ENCODE measurements at places on chromosomes 7 and 10.

- DNase-seq, result no peak
These were observed 64.8 kb upstream of the CALD1 start for GRCh38 chr7:134714470-134715205.

DNA sequence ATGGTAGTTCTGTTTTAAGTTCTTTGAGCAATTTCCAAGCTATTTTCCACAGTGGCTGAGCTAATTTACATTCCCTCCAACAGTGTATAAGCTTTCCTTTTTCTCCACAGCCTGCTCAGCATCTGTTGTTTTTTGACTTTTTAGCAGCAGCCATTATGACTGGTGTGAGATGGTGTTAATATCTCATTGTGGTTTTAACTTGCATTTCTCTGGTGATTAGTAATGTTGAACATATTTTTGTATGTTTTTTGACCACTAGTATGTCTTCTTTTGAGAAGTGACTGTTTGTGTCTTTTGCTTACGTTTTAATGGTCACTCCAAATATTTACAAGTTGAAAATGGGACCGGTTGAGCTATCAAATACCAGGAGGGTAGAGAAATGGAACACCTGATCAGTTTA is 20.4 kb downstream of the GNG11 start:
- no peak for DNase-seq

GRCh38 chr7:101121991-101122932 is 4.6 kb upstream of the SERPINE1 start:
- no peak for DNase-seq

DNA sequence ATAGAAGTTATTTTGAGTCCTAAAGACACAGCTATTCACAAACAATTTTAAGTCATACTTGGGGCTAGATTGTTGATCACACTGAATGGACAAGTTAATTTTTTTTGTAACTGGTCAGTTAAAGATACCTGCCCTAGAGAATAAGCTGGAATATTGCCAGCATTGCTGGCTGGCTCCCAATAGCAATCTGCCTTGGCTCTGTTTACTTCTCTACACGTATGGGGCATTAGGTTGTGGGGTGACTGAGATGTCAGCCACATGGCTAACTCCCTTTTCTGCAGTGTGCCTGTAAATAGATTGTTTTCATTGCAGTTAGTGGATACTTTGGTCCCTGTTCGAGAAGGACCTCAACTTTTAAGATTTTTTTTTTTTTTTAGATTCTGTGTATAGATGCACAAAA is 128.2 kb downstream of the SEMA3E start:
- DNase-seq, result no peak

- no peak for DNase-seq
These were observed 21.9 kb downstream of the PDCD4 start for GRCh38 chr10:110893559-110894179.

DNA sequence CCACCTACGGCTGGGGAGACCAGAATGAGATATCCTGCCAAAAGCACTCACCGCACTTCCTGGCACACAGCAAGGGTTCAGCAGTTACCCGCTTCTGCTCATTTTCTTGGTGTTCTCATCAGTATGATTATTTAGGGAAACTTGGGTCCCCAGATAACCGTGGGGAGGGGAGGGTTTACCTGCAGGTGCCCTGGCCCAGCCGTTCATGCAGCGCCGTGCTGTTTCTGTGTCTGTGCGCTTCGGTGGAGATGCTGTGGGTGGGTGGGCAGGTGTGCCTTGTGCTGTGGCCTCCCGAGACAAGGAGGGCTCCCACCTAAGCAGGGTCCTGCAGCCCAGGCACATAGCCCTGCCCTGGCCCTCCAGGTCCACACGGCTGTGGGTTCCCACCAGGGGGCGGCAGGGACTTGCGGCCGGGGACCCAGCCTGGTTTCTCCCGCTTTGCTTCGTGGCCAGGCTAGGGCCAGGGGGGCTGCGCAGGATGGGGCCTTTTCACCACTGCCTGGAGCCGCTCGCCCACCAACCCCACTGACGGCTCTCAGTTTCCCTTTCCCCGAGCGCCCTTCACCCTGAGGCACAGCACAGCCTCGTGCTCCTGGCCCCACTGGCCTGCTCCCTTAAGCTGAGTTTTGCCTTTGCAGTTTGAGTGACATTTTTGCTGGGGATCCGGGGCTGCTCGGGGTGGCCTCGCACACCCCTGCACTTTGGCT is 78.5 kb downstream of the LHPP start:
- peak; percentile 66 for DNase-seq

GRCh38 chr7:140209866-140210609 is 33.3 kb upstream of the KDM7A start:
- no peak for DNase-seq

DNA sequence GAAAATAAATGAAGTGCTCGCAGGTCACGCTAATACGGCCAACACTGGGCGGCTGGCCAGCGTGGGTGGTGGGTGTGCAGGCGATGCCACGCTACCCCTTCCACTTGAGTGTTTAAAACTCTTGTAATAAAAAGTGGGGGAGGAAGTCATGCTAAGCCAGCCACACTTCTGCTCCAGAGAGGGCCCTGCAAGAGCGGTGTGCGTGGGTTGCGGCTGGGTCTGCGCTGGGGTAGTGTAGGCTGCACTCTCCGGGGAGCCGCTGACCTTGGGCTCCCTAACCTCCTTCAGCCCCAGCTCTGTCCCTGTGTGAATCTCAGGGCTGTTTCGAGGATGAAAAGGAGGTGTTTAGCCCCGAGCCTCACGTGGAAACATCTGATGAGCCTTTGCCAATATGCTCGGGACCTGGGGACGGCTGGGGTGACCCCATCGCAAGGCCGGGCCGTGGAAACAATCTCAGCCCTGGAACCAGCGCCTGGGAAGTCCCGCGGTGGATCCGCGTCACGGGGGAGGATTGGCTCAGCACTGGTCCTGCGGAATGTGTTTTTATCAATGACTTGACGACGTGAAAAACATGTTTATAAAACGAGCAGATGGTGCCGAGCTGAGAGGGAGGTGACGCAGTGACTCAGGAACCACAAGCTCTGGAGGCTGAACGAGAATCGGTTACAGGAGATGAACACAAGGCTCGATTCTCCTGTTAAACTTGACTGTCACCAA is 278.5 kb downstream of the DNAJB6 start:
- DNase-seq, result no peak

- no peak for DNase-seq
These were observed 132.1 kb upstream of the LANCL2 start for GRCh38 chr7:55233001-55233400.

DNA sequence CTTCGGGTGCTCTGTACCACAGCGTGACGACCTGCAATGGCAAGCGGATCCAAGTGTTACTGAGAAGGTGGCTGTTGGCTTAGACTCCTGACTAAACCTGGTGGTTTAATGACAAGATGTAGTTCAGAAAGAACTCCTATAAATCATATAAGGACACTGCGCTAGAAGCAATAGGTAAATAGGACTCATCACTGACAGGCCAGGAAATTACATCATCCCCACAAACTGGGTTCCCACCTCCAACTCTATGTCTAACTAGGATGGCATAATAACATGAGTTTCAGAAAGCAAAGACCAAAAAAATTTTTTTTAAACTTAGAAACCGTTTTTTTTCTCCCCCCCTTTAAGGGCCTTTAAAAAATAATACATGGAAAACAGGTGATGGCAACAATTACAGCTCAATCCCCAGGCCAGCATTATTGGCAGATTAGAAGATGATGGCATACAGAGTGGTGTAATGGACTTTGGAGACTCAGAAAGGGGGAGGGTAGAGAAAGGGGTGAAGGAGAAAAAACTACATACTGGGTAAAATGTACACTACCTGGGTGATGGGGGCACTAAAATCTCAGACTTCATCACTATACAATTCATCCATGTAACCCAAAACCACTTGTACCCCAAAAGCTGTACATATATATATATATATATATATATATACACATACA is 81.4 kb upstream of the FAM133B start:
- no peak for DNase-seq

DNA sequence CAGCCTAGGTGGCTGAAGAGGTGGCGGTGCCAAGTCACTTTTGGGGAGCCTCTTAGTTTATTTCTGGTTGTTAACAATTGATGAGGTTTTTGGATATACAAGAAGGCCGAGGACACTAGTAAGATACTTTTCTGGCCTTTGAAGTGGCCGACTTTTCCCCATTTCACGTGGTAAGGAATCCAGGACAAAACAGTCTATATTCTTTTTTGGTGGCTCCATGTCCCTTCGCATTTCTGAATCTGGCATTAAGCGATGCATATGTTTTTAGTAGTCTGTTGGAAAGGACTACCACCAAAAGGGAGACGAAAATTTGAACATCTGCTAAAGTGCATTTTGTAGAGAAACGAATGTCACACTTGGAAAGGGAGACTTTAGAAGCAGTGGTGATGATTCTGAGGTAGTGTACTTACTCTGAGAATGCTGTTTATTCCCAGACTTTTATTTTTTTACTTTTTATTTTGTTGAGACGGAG is 1.5 kb downstream of the MLLT10 start:
- no peak for DNase-seq

GRCh38 chr7:34236057-34236456 is 330.7 kb downstream of the BMPER start:
- DNase-seq, result no peak

DNA sequence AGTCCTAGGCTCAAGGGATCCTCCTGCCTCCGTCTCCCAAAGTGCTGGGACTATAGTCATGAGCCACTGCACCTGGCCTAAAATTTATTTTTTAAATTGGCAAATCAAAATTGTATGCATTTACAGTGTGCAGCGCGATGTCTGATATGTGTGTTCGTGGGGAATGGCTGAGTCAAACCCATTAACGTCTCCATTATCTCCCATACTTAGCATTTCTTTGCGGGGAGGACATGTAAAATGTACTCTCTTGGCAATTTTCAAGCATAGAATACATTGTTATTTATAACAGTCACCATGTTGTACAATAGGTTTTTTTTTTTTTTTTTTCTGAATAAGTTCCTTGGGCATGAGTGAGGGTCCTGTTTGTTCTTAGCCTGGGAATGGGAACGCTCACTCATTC is 3.8 kb downstream of the TMEM184A start:
- no peak for DNase-seq

GRCh38 chr7:91297939-91298338 is 33.7 kb downstream of the FZD1 start:
- no peak for DNase-seq

DNA sequence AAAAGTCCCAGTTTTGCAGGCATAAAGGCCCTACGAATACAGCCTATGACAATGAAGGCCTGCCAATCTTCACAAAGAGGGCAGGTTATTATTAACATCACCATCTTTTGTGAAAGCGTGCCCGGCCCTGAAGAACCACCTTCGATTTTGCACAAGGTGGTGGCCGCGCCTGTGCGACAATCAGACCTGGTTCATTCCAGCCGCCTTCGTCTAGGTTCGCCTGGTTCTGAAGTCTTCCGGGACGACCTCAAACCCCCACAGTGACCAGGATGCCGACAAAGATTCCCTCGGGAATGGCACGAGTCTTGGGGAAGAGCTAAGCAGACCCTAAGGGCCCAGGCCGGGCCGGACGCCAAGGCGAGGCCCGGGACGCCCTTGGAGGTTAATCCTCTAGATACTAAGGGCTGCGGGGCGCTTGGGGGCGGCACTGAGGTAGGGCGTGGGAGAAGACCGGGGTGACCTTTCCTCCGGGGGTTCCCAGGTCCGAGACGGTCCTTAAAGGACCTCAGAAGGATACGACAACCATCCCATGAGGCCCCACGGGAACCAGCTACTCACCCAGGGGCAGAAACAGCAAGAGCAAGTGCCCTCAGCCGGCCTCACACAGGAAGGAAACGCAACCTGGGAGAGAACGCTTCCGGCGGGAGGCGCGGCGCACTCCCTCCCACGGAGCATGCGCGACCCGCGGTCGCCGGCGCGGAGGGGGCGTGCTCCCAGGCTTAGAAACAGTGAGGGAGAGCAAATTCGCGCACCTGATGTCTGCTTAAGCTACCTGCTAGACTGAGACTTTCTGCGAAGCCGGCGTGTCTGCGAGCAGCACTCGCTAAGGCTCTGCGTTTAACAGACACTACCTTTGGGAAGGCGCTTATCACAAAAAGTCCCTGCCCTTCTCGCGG is at the start of gene ATAD1:
TSS of gene ATAD1 (minus strand) at position 618 of the 896 bp plus-strand sequence. CDS start 3,627 bp downstream, outside the sequence.
- DNase-seq, result peak; percentile 79

- no peak for DNase-seq
These were observed 221.2 kb downstream of the ZMYND11 start for GRCh38 chr10:356452-356851.

GRCh38 chr10:34275626-34276130 is 539.4 kb downstream of the PARD3 start:
- no peak for DNase-seq
